ENCODE measurements at places on chromosomes 5 and 9.

DNA sequence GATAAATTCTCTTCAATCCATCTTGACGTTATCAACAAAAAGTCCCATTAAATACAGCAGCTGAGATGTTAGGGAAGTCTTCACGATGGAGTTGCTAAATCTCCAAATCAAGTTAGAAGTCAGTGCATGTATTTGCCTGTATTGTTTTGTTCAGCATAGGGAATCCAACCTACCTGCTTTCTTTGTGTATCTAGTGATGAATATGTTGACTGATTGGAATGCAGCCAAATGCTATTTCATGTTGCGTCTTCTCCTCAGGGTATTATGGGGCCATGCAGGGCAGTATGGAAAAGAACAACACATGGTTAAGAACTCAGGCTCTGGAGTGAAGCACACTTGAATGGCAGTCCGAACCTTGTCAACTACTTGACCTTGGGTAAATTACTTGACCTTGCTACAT is 529.5 kb upstream of the ZNF462 start:
- DNase-seq = no peak

GRCh38 chr9:22379272-22379671 is 67.4 kb upstream of the DMRTA1 start:
- no peak for DNase-seq

DNA sequence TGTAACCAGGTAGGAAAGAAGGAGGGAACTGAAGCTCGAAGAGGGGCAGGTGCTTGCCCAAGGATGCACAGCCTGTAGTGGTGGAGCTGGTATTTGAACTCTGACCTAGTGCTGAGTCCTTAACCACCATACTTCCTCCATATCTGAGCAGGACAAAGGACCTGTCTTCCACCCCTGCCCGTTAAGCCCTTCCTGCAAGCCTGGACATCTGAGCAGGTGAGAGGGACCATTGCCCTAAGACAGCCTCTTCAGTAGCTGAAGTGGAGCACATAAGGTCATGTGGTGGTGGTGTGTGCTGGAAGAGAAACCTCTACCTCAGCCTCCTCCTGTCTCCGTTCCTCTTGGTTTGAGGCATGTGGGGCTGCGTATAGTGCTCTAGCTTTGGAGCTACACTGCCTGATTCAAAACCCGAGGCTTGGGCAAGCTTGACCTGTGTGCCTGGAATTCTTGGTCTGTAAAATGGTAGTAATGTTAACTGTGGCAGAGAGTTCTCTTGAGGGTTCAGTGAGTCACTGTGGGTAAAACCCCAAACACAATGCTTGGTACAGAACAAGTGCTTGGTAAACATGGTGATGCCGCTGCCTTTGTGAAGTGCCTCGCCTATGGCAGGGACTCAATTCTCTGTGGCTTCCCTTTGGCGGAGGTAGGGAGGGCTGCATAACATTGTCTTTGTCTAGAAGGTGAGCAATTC is 7.4 kb downstream of the GALNT10 start:
- peak; percentile 51 for DNase-seq

DNA sequence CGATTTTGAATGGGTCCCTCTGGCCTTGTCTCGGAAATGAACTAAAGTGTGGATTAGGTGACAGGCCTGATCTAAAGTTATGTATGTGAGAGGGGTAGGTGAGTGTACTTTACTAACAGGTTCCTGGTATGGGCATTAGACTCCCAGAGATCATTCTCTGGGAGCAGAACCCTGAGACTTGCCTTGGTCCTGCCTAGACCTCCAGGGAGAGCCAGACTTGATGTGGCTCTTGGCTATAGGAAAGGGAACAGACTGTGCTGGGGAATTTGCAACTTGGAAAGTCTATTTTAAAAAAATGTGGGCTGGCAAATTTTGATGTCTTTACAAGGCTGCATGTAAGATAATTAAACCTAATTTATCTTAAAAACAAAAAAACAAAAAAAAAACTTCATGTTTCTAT is 49.8 kb upstream of the NREP start:
- no peak for DNase-seq

- DNase-seq = no peak
Observed at GRCh38 chr9:92706218-92706940, 36.4 kb upstream of the IPPK start.

DNA sequence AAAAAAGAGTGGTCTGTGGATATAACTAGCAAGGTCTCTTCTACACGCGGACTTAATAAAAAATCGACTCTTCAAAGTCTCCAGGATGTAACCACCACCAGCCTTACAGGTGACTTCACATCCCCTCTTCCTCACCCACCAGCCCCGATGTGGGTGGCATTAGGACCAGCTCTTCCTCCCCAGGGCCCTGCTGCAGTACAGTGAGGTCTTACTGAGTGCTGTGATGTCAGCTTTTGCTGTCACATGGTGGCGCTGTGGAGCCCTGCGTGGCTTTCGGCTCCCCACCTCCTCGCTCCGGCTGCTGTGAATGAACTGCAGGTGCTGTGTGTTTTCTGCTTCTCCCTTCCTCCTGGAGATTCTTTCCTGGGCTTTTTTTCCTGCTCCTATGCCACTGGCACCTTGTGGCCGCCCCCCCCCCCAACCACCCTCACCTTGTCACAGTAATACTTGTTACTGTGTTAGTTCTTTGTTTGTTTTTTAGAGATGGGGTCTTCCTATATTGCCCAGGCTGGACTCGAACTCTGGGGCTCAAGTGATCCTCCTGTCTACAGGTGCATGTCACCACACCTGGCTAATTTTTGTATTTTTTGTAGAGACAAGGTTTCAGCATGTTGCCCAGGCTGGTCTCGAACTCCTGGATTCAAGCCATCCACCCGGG is 15.8 kb upstream of the RAPGEF1 start:
- DNase-seq = peak; percentile 88

DNA sequence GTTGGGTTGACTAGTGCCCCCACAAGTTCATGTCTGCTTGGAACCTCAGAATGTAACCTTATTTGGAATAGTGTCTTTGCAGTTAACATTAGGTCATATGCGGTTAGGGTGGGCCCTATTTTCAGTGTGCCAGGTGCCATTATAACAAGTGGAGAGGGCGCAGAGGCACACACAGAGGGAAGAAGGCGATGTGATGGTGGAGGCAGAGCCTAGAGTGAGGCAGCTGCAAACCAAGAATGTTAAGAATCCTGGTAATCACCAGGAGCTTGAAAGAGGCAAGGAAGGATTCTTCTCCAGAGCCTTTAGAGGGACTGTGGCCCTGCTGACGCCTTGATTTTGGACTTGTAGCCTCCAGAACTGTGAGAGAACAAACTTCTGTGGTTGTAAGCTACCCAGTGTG is 10.9 kb downstream of the GPR107 start:
- no peak for DNase-seq

DNA sequence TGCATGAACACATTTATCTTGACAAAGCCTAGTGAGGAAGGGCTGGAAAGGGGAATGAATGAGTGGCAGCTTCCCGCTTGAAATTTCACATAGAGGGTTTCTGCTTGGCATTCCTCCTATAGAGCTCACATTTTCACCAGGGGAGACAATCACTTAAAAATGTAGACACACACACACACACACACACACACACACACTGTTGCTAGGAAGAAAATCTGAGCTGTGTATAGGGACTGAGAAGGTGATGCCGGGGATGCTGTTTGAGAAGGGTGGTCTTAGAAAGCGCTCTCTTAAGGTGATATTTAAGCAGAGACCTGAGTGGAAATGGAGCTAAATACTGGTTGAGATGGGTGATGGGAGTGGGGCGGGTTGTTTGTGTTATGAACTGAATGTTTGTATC is 70.4 kb downstream of the LRRC70 start:
- no peak for DNase-seq

- DNase-seq = no peak
Observed at GRCh38 chr9:98815391-98815951, 8.0 kb downstream of the GALNT12 start.

GRCh38 chr9:128232528-128233428 is 29.6 kb downstream of the DNM1 start:
- no peak for DNase-seq

GRCh38 chr5:112684737-112685136 is 52.9 kb upstream of the APC start:
- no peak for DNase-seq

DNA sequence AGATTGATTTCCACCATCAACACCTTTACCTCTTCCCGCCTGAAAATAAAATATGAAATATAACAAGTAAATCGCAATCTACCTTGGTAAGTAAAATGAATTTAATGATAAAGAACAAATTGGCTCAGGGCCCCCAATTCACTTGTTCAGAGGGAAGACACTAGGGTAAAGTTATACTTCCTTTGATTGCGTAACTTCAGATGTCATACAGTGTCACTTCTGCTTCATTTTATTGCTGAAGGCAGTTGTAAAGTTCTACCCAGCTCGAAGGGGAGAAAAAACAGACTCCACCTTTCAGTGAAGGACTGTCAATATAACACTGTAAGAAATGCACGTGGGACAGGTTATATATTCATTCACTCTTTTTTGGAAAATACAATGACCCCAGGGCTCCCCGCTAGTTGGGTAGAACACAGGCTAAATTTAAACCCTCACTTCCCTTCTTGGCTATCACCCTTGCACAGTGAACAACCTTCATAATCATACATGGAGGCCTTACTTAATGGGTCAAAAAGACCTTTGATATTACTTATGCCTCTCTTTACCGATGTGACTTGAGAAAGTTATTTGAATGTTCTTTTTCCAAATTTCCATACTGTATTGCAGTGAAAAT is 848.8 kb downstream of the MAT2B start:
- no peak for DNase-seq

DNA sequence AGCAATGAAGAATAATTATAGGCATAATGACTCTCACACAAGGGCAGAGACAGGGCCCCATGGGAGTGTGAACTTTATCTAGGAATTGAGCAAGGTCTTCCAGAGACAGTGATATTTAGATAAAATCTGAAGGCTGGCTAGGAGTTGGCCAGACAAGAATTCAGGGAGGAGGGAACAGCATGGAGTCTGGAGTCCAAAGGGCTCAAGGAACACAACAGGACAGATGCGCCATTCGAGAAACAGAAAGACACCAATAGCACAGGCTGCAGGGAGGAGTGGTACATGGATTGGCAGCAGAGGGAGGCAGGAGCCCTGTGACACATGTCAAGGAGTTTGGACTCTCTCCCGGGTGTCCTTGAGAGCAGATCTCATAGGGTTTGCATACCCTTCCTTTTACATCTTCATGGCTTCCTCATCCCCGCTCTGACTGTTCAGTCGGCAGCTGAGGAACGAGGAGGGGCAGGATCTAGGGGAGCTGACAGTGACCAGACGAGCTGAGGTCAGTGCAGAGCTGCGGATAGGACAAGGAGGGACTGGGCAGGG is 64.0 kb upstream of the XPA start:
- no peak for DNase-seq

GRCh38 chr9:121369595-121370265 is at the start of gene STOM:
TSS of gene STOM (minus strand) at chr9:121370250. CDS start at chr9:121370187, 63 bp downstream.
- peak; percentile 64 for DNase-seq

- no peak for DNase-seq
Observed at GRCh38 chr5:168152660-168153059, 138.8 kb upstream of the WWC1 start.

DNA sequence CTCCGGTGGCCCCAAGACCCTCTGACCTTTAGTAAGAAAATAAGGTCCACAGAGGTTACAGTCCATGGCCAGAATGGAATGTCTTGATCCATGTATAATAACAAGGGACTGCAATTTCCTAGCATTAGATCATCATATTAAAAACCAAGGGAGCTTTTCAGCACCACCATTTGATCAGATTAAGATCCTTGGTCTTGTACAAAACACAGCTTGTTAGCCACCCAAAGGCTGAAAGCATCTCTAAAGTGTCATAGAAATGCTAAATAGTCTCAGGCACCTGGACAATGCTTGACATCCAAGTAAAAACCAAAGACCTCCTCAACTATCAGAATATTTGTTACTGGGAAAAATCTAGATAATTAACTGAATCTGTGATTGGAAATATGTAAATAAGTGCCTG is 50.3 kb upstream of the VPS13A start:
- no peak for DNase-seq

- no peak for DNase-seq
Observed at GRCh38 chr9:34862043-34862442, 96.0 kb upstream of the PHF24 start.

GRCh38 chr5:172005708-172006320 is 624 bp downstream of the FBXW11 start:
- DNase-seq = no peak

DNA sequence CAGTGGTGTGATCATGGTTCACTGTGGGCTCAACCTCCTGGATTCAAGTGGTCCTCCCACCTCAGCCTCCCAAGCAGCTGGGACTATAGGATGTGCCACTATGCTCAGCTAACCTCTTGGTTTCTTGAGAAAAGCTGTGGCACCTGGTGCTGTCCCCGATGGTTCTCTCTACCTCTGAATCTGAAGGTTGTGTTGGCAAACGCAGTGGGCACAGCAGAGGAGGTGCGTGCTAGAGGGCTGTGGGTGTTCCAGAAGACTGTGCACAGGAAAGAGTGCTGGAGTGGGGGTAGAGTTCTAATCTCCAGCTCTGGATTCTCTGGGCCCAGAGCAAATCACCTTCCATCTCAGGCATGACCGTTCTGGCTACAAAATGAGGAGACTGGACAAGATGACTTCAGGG is 12.5 kb downstream of the RGS3 start:
- no peak for DNase-seq

- DNase-seq = no peak
Observed at GRCh38 chr9:110252509-110253139, 3.7 kb downstream of the TXN start.

DNA sequence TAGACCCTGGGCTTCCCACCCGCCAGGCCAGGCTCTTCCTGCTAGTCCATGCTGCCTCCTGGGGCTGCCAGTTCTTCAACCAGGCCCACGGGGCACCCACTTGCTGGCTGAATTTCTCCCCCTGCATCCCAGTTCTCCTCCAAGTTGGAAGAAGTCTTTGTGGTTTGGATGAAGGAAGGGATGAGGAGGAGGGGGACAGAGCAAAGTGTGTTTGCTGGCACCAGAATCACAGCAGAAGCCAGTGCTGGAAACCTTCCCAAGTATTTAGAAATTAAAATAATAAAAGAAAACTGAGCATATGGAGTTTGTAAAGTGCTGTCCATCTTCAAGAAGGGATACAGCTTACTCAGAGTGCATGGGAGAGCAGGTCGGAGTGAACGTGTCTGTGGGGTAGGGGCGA is 19.4 kb upstream of the UNC5A start:
- no peak for DNase-seq

- no peak for DNase-seq
Observed at GRCh38 chr5:59061377-59061776, 478.5 kb downstream of the RAB3C start.

GRCh38 chr5:158560170-158560569 is 539.5 kb downstream of the EBF1 start:
- DNase-seq = no peak

DNA sequence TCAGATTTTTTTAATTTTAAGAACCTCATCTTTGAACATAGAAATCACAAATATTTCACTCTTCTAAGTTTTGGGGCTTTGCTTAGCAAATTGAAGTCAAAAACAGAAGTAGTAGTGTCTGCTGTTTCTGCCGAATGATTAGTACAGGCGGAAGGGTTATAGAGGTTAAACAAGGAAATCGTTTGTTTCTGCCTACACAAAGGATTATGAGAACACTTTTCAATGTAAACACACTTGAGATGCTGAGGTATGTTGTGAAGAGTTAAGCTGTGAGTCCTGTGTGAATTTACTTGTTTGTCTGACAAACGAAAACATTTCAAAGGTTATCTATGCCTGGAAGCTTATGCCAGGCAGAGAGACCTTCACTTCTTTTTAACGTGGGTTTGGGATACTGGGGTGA is 224.8 kb downstream of the CETN3 start:
- DNase-seq = no peak

GRCh38 chr9:80928697-80929096 is 760.6 kb downstream of the TLE1 start:
- no peak for DNase-seq

- DNase-seq = no peak
Observed at GRCh38 chr5:146098047-146098446, 7.3 kb downstream of the PLAC8L1 start.

- no peak for DNase-seq
Observed at GRCh38 chr9:80867731-80868130, 821.6 kb downstream of the TLE1 start.
